ENCODE measurements at places on chromosomes 1 and 21.

DNA sequence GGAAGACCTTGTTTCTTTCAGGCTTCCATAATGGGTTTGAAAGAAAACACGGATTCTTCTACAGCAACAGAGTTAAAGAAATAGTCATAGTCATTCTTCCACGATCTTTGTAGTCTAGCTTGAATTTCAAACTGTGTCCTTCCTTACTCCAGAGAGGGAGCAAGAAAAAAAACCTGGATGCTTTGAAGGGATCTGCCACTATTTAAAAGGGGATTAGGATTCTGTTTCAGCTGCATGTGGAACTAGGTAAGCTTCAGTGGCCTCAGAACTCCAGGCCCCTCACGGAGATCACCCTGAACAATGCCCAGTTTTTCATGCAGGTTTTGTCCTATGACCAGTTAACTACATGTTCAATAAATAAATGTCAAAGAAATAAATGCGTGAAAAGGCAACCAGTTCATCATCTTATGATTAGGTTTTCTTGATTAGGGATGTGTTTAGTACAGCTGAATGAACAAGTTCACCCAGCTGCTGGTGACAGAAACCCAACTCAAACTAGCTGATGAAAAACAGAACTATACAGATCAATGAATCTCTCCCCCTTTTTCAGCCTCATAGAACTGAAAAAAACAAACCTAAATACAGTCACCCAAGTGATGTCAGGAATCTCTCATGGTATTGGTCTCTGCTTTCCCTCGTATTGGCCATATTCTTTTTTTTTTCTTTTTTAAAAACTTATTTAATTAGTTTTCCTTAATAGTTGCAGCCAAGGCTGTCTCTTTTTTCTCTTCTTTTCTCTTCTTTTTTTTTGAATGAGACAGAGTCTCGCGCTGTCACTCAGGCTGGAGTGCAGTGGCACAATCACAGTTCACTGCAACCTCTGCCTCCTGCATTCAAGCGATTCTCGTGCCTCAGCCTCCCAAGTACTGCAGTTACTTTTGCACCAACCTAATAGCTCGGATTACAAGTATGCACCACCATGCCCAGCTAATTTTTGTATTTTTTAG, 14.6 kb upstream of the MPZL1 start:
- no peak for DNase-seq

GRCh38 chr1:192252776-192253175, 64.0 kb upstream of the RGS21 start:
- no peak for DNase-seq

DNA sequence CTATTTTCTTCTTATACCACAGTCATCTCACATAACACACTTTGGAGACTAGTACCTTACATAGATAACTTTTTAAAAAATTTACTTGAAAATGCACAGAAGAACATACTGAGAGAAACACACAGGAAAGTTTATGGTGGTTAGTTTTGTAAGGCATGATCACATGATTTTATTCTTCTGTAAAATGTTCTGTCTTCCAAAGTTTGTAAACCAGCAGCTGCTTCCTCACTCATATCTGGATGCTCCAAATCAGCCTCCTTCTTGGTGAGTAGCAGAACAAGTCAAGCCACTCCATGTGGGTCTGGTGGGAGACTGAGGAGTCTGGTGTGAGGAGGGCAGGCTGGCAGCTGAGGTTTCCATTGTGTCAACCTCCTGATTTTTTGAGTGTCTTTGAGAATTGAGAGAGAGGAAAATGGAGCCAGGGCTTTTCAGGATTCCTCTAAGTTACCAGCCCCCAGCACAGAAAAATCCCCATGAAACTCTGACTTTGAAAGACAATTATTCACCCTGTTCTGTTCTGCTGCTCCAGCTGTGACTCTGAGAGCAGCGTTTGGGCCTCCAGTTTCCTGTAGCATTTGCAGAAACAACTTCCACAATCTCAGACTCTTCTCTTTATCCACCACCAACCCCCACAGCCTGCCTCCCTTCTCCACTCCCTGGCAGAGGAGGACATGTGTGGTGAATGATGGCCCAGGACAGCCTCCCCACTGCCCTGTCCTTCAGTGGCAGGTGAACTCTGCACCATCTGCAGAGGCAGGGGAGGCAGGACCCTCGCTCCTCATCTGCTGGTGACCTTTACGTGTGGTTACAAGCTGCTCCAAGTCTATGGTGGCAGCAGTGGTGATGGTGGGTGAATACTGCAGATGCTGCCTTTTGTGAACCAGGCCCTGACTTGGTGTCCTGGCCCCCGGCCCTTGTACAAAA, 82.3 kb downstream of the FCRL5 start:
- DNase-seq = no peak

DNA sequence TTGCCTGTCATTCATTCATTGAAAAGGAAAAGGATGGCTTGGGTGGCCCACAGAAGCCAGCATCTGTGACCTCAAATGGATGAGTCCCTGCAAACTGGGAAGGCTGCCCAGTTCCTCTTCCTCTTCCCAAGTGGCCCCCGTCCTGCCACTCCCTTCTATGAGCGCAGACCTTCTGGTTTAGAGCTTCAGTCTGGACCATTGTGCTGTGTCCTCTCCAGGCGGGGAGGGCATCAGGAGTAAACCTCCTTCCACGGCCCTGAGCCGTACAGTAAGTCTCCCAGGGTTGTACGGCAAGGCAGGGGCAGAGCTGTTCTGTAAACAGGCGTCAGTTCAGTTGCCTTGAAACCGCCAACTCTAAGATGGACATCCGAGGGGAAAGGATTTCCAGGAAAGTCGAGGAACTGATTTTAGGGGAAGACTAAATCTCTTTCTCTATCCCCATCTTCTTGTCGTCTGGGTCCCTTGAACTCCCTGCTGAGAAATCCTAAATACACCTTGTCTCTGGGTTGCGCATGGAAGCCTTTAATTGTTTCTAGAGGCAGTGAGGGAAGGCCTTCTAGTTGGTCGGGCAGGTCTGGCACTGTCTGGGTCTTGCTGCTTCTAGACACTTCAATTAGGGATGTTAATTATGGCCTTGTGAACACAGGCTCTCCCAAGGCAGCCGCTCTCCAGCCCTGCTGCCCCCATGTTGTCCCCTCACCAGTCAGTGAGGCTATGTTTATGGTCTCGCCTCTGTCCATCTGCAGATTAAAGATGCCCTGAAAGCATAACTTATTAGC, 22.1 kb downstream of the SOX13 start:
- no peak for DNase-seq

GRCh38 chr1:13781907-13782633, 82.1 kb downstream of the PRDM2 start:
- no peak for DNase-seq

DNA sequence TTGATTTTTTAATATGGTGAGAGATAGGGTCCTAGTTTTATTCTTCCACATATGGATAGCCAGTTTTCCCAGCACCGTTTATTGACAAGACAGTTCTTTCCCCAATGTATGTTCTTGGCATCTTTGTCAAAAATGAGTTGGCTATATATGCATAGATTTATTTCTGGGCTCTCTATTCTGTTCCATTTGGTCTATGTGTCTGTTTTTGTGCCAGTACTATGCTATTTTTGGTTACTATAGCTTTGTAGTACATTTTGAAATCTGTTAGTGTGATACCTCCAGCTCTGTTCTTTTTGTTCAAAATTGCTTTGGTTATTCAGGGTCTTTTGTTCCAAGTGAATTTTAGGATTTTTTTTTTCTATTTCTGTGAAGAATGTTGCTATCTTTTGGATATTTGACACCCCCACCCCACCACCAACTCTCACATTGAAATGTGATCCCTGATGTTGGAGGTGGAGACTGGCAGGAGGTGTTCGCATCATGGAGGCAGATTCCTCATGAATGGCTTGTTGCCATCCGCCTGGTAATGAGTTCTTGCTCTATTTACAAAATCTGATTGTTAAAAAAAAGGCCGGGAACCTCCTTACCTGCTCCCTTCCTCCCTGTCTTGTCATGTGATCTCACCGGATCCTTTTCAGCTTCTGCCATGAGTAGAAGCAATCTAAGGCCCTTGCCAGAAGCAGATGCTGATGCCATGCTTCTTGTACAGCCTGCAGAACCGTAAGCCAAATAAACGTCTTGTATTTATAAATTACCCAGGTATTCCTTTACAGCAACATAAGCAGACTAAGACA, 54.8 kb upstream of the KRTAP19-8 start:
- DNase-seq = no peak
